Stimulated activated CD4-positive, alpha-beta T cell treated with anti-CD3 and anti-CD28 coated beads, Interleukin-2, amount 100 ng/mL, for 24 hours (primary cell): ENCODE measurements at places on chromosomes 7 and 10.

- no peak for DNase-seq
These were observed 123.8 kb downstream of the SEMA3A start for GRCh38 chr7:84070770-84071169.

GRCh38 chr7:47331179-47331565 lies 250.7 kb downstream of the TNS3 start:
- DNase-seq, result no peak

DNA sequence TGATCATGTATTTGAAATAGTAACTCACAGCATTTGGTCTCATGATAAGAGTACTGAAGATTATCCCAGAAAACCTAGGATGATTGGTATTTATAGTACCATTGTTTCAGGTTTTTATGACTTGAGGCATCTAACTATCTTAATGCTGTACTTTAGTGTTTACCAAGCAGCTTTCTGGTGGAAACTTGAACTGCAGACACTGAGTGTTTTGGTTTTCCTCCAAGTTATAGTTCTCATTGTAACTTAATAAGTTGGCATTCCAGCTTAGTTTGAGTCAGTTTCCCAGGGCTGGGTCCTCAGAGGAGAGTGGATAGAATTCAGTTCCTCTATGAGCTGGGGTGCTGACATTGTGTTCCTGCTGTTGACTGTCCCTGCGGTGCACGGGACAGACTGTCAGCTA lies 50.4 kb downstream of the SEC23IP start:
- no peak for DNase-seq

DNA sequence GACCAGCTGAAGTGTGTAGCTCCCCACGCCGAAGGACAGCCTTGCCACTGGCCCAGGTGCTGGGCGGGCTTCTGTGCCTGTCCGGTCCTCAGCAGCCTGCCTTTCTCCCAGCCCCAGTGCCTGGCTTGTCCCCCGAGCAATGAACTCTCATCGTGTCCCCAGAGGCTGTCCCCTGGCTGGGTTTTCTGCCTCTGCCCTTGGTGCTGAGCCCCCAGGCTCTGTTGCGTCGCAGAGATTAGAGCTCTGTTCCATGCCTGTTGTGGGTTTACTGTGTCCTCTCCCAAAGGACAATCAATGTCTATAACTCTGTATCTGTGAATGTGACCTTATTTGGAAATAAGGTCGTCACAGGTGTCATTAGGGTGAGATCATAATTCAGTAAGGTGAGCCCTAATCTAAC lies 226.1 kb upstream of the SHH start:
- no peak for DNase-seq

- DNase-seq, result no peak
These were observed 61.5 kb downstream of the SLIT1 start for GRCh38 chr10:97124211-97124610.

DNA sequence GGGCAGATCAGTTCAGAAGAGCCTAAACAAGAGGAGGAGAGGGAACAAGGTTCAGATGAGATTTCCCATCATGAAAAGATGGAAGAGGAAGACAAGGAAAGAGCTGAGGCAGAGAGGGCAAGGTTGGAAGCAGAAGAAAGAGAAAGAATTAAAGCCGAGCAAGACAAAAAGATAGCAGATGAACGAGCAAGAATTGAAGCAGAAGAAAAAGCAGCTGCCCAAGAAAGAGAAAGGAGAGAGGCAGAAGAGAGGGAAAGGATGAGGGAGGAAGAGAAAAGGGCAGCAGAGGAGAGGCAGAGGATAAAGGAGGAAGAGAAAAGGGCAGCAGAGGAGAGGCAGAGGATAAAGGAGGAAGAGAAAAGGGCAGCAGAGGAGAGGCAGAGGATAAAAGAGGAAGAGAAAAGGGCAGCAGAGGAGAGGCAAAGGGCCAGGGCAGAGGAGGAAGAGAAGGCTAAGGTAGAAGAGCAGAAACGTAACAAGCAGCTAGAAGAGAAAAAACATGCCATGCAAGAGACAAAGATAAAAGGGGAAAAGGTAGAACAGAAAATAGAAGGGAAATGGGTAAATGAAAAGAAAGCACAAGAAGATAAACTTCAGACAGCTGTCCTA lies 52.7 kb upstream of the AGBL3 start:
- DNase-seq, result no peak
